ENCODE measurements at places on chromosomes 11 and 22.
A peak's percentile ranks its signal among the peaks of the same experiment; 100 is the strongest.

GRCh38 chr11:65287601-65288000 lies 25.8 kb downstream of the POLA2 start:
- DNase-seq: no peak

DNA sequence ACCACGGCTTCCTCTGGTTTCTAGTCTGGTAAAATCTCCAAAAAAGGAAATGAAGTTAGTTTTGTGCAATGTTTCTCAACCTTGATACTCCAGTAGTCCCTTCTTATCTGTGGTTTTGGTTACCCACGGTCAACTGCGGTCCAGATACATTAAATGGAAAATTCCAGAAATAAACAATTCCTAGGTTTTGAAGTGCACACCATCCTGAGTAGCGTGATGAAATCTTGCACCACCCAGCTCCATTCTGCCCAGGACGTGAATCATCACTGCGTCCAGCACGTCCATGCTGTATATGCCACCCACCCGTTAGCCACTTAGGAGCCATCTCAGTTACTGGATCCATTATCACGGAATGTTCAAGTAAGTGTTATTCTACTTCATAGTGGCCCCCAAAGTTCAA lies 117.0 kb downstream of the FBXO7 start:
- DNase-seq: no peak

GRCh38 chr11:113389272-113389671 lies 1.7 kb downstream of the ANKK1 start:
- no peak for DNase-seq

- peak; percentile 88 for DNase-seq
These were observed 30.5 kb downstream of the CD82 start for GRCh38 chr11:44595964-44596381.

DNA sequence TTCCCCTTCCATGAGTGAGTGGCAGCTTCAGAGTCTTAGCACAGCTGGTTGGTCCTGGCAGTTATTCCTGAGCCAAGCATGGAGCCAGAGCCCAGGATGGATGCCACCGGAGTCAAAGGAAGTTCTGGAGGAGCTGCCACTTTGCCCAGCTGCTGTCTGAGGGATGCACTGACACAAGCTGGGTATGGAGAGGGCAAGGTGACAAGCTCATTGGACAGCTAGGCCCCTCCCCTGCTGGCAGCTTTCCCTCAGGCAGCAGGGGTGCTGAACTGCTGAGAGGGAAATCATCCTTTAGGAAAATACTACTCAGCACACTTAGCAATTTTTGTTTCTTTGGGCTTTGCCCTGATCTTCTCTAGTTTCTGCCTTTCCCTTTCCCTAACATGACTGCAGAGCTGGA lies 99.3 kb upstream of the SESN3 start:
- no peak for DNase-seq

DNA sequence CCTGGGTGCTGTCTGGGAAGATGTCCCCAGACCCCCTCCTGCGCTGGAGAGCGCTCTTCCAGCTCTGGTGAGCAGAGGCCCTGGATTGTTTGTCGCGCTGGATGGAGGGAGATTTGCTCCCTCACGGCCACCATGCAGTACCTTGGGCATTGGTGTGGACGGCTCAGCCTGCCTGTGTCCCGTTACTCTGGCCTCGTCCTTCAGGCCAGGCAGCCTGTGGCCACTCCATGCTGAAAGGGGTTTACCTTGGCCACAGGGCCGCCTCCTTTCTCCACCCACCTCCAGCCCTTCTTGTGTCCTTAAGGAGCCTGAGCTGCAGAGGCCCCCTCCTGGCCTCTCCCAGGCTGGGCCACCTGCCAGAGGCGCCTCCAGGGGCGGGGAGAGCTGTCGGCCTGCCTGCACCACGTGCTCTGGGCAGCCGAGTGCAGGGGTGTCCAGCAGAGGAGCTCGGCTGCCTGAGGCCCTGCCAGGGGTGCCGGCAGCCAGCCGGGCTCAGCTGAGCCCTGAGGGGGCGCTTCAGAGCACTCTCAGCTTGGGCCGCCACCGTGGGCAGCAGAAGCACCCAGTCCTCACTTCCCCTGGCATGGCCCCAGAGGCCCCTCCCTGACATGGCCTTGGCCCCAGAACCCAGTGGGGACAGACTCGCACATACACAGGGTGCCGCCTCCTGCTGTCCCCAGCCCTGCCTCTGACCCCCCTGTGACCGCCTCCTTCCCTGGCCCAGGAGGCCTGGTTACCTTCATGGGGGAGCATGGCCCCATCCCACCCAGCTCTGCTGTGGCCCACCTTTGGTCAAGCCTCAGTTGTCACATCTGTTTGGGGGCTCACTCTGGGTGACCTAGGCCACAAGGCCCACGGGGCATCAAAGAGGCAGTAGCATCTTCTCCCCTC lies 3.4 kb downstream of the CCND1 start:
- DNase-seq: peak; percentile 89

- no peak for DNase-seq
These were observed 3.3 kb upstream of the TPP1 start for GRCh38 chr11:6622261-6623171.

DNA sequence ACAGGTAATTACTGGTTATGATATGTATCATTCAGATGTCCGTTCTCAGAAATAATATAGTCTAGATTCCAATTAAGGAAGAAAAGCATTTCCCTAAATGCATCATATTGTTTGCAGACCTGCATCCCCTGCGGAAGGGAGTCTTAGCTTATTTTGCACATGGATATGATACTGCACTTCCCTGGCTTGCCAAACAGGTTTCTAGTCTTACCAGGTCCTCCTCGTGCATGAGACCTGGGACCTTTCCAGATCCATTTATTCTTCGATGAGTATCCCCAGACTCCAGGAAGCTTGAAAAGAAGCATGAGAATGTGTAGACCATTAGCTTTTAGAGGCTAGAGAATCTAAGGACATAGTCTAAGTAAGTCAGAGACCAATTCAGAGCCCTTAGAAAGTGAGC lies 30.6 kb downstream of the CYB5R2 start:
- no peak for DNase-seq

DNA sequence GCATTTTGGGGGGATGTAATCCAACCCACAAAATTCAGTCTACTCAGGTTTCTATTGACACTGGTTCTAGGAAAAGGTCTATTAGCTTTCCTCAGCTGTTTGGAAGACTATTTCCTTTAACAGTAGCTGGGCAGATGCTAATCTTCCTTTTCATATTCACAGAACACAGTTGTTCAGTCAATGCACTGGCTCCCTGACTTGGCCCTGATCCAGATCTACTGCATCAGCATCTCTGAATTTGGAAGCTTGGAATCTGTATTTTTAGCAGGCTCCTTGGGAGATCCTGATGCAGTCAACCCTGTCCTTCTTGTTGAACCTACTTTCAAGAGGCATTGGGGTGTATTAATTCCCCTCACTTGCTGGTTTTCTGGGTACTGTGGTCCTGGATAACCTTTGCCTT lies 6.3 kb downstream of the HTATIP2 start:
- DNase-seq: no peak

DNA sequence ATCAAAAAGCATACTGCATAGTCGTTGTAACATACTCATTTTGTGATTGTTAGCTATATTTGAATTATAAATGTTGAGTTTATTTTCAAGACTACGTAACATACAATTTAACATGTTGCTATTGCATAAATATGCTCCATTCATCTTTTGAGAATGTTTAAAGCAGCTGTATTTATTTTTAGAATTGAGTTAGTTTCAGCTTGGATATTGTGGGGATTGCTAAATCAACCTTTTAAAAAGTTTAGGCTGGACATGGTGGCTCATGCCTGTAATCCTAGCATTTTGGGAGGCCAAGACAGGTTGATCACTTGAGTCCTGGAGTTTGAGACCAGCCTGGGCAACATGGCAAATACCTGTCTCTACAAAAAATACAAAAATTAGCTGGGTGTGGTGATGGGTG lies 288.1 kb downstream of the DYNC2H1 start:
- DNase-seq: no peak

GRCh38 chr11:72639502-72640375 lies 34.5 kb downstream of the PDE2A start:
- DNase-seq: peak; percentile 60

- DNase-seq: no peak
These were observed 38.7 kb upstream of the CRTAM start for GRCh38 chr11:122799406-122800105.

DNA sequence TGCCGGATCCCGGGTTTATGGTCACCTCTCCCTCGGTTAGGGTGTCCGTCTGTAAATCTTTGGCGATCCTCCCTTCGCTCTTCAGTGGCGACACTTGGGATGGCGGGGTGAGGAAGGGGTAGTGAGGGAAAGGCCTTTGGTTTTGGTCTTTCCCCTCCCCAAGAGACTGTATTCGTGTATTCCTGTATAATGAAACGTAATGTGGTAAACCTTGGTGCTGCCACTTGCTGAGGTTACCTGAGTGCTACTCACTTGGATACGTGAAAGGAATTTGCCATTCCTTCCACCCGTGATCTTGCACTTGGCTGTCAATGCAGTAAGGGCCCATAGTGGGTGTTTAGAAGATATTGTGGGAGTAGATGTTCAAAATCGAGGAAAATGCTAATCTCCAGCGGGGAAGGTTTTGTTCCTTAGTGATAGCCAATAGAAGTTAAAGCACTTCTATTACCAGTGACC lies 578 bp upstream of the NUP160 start:
- DNase-seq: no peak

DNA sequence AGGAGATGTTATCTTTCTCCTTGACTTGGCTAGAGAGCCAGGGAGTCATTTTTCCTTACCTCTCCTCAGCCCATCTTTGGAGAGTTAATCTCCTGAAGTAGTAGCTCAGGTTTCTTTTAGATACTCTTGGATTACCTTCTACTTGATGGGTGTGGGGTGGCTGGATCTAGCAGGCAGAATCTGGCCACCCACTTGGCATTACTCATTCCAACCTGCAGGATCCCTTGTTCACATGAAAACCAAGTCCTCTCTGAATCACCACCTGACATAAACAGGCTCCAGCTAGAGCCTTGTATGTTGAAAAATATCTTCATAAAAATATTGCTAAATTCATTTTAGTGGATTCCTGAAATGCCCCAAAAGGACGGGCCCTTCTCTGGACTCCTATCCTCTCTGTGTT lies 250.6 kb upstream of the PLET1 start:
- DNase-seq: no peak

DNA sequence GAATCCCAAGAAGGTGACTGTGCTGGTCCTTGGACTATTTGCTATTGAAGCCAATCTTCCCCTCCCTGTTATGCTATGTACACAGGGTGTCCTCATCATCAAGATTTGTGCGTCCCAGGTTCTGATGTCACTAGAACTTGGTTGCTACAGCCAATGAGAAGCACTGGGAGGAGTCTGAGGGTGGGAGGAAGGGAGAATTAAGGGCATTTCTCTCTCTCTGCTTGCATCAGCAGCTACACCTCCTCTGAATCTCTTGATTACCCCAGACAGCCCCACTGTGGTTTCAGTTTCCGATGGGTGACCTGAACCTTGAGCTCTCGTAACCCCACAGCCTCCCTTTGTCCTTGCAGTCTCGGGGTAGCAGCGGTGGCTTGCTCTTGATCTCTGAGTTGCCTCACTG lies 212.4 kb upstream of the SESN3 start:
- DNase-seq: no peak

- DNase-seq: no peak
These were observed 8.7 kb upstream of the MS4A4E start for GRCh38 chr11:60251485-60252212.

- DNase-seq: peak; percentile 27
These were observed 9.9 kb downstream of the IGF2 start for GRCh38 chr11:2129308-2129698.

DNA sequence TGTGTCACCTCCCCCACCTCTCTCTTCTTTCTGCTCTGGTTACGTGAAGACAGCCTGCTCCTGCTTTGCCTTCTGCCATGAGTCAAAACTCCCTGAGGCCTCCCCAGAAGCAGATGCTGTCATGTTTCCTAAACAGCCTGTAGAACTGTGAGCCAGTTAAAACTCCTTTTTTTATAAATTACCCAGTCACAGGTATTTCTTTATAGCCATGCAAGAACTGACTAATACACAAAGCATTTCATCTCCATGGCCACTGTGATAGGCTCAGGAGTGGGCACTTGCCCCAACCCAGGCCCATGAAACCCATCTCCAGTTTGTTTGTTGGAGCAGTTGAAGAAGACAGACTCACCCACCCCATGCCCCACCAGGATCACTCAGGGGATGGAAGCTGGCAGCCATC lies 253.3 kb upstream of the ISX start:
- no peak for DNase-seq

- DNase-seq: no peak
These were observed 5.1 kb upstream of the KRTAP5-9 start for GRCh38 chr11:71542879-71543777.

DNA sequence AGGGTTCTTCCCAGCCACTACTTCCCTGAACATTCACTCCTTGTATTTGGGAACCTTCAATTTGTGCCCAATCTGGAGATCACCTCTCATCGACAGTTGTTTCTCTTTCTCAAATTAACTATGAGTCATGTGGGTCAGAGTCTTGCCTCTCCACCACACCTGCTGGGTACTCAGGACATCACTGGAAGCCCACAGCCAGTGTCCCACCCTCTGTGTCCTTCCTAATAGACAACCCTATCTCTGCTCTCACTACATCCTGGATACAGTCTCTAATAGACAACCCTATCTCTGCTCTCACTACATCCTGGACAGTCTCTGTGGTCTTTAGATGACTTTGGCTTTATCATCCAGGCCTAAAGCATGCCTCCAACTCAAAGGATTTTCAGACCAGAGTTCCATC lies 70.1 kb downstream of the ARL14EP start:
- DNase-seq: no peak

DNA sequence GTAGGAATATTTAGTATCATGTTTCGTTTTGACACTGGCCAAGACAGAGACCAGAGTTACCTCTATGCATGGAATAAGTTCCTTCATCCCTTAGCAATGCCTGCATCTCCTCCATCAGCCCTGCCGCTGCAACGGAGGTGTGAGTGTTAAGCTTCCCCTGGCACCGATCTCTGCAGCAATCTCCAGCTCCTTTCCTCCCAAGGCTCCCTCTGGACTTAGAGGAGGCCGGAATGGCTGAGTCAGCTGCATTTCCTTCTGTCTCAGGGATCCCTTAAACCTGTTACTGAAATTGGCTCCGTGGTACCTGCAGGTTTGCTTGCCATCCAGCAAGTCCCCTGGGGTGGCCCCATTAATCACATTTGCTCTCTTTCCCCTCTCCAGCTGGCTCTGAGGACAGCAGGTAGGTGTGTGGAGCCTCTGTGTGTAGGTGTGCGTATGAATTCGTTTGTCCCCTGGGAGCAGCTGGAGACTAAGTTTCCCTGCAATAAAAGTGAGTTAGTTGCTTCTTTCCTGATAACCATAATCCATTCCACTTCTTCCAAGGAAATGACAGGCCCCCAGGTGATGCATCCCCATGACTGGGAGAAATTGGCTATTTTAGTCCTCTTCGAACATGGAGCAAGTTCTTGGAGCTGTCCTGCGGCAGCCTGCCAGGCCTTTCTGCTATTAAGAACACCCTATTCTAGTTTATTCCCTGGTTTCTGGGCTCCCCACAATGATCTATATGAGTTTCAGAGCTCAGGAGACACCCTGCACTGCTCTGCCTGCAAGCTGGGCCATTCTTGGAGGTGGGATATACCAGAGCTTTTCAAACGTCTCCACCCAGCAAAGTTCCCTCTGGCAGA lies 457.2 kb upstream of the CADM1 start:
- DNase-seq: no peak

DNA sequence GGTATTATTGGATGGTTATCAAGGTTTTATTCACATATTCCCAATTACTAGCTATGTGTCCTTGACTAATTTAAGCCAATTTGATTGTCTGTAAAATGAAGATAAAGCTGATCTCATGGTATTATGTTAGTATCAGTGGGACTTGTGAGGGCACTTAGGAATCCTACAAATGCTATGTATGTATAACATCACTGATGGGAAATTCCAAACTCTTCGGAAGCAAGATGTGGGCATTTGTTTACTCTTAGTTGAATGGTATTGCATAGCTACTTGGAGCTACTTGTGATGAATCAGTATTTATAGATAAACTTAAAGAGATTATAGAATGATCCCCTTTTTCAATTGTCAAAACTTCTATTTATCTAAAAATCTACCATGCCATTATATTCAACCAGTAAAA lies 239.9 kb downstream of the CNTN5 start:
- no peak for DNase-seq

Data from Right ventricle myocardium superior (tissue), 1 donor.